ENCODE measurements at places on chromosomes 11 and 22.

DNA sequence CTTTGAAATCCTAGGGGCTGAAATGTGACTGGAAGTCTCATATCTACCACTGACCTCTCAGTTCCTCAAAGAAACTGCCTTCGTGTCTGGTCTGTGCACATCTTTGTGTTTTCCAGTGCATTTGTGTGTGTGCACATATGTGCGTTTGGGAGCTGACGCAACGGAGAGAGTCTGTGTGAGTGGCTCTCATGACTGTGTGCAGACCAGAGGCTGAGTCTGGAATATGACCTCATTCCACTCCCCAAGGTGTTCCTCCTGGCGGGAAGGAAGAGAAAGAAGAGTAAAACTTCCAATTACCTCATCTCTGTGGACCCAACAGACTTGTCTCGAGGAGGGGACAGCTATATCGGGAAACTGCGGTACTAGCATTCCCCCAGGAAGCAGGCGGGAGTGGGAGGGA is 16.5 kb downstream of the TUB start:
- DNase-seq = no peak

GRCh38 chr22:42959576-42960509 is 55.1 kb downstream of the PACSIN2 start:
- DNase-seq = peak; percentile 19

DNA sequence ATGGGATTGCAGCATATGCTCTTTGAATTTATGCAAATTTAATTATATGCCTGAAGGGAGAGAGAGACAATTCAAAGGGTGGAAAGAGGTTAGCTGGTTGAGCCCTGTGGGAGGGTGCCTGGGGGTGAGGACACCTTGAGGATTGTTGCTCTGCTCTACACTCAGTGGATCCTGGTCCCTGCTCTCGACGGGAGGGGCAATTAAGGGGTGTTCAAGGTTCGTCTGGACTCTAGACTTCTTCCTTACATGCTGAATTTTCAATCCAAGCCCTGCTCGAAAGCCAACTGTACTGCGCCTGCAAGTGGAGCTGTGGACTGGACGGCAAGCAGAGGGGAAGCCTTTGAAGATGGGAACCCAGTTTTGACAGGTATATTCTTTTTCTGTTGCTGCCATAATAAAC is 15.5 kb upstream of the OR5M11 start:
- DNase-seq = no peak

- DNase-seq = no peak
Measured at GRCh38 chr22:44019846-44020245, 4.3 kb upstream of the PARVB start.

GRCh38 chr11:94066901-94067429 is 45.8 kb downstream of the HEPHL1 start:
- no peak for DNase-seq

- no peak for DNase-seq
Measured at GRCh38 chr22:37088108-37088605, 21.4 kb downstream of the TMPRSS6 start.

GRCh38 chr11:957212-957920 is 31.7 kb downstream of the AP2A2 start:
- no peak for DNase-seq

DNA sequence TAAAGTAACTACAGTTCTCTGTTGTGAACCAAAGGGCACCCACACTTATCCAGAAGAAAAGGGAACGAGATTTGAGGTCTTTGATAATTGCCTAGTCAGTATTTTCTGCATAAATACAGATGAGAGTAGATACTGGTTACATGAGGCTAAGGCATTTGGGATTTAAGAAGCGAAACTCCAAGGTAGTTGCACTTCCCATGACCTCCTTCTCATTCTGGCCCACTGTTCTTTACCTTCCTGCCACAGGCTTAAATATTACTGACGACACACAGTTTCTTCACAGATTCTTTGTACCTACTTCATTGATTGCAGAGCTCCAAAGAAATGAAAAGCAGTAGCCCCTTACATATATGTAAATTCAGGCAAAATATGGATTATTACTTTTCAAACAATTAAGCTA is 915.3 kb downstream of the LRRC4C start:
- no peak for DNase-seq

- no peak for DNase-seq
Measured at GRCh38 chr22:50313600-50313999, 6.2 kb upstream of the PLXNB2 start.

GRCh38 chr11:13051257-13051656 is 42.1 kb downstream of the RASSF10 start:
- no peak for DNase-seq

DNA sequence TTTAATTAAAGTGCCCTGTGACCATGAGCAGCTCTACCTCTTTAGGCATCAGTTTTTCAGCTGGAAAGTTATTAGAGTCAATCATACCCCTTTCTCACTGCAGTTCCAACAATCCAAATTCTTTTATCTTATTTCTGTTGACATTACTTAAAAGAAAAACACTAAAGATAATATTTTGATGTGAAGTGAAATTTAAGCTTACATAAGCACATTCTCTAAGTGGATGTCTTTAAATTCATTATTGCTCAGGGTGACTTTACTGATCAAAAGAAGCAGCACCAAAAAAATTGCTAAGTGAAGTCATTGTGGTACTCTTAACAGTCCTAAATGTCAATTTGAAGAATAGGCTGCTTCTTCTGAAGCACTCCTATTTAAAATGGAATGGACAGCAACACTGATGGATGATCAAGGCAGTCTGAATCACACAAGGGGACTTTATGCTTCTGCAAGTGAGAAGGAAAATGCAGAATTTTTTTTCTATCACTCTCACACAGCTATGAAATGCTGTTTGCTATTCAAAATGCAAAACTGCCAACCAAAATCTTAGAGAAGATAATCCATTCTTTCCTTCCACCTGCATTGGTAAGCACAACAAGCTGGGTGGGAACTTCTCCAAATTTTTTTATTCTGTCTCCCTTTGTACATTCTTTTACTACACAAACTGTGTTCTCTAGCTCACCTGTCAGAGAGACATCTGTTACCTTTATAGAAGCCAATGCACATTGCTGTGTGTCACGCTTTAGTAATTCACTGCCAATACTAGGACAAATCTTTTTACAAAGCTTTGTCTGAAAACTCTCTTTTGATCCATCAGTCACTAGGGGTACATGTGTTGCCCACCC is 179.9 kb downstream of the GRIA4 start:
- no peak for DNase-seq

GRCh38 chr11:67538306-67538705 is 15.1 kb upstream of the CABP2 start:
- DNase-seq = no peak

GRCh38 chr22:20243176-20243536 is 25.0 kb downstream of the RTN4R start:
- no peak for DNase-seq

- no peak for DNase-seq
Measured at GRCh38 chr11:62959422-62959980, 25.3 kb downstream of the SLC22A6 start.

DNA sequence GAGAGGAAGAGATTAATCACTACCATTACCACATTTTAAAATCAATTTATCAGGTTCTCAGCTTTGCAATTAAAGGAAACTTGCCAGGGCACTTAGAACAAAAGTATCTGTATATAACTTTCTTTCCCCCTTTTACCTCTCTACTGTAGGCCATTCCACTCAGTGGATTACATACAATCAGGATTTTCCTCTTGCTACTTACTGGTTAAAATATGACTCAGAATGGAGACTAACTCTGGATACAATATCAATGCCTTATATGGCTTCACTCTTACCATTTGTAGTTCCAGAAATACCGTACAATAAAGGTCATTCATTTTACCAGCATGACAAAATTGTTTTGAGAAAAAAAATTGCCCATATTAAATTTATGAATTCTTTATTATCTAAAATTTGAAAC is 706.8 kb downstream of the KCNA4 start:
- DNase-seq = no peak

GRCh38 chr22:38655519-38656255 is 505 bp downstream of the FAM227A start:
- peak; percentile 32 for DNase-seq

- DNase-seq = no peak
Measured at GRCh38 chr11:111336062-111336461, 37.7 kb downstream of the POU2AF3 start.

- no peak for DNase-seq
Measured at GRCh38 chr22:29346659-29347058, 31.2 kb upstream of the RASL10A start.

DNA sequence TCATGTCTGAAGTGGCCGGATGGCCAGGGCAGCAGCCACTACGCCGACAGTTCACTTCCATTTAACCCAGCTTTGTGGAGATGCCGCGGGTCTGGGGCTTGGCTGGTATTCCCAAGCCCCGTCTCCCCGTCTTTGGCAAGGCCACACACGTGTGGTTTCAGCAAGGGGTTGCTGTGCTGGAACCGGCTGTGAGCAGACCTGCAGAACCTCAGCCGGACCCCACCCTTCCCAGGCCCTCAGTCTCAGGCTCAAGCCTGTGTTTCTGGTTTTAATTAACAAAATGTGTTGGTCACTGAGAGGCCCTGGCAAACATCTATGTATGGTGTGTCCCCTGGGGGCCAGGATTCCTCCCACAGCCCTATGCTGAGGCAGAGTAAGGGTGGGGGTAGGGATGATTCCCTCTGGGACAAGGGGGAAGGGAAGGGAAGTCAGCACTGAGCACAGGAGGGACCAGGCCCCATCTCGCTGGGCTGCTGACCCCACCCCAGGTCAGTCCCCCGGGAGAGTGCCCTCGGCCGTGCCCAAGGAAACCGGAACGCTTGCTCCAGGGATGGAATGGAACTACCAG is 9.3 kb downstream of the OSBPL5 start:
- DNase-seq = no peak

GRCh38 chr11:66728693-66729385 is at the start of gene SPTBN2:
Gene SPTBN2, minus strand, starts transcription at chr11:66729216. Its CDS starts 7,976 bp downstream, at chr11:66721240.
- no peak for DNase-seq

DNA sequence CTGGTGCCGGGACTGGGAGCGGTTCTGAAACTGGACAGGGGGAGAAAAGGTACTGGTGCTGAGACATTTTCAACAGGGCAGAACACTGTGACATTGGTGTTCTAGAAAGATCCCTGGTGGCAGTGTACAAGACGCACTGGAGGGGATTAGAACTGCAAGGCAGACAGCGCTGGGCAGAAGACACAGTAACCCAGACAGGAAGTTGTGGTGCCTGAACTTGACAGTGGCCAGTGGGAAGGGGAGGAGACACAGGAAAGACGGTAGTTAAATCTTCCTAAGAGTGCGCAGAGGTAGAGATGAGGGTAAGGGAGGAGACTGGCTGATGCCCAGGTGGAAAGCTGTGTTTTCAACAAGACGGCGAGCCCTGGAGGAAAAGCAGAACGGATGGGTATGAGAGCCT is 24.5 kb downstream of the FAM227A start:
- no peak for DNase-seq

DNA sequence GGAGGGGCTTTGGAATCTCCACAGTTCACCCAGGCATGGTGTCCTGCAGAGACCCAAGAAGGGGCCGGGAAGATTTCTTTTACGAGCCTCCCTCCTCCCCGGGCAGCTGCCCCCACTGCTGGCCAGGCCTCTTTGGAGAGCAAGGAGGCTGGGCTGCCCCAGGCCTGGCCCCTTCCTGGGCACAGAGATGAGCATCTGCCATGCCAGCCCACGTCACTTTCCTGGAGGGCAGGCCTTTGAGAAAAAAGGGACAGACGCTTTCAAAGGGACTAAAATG is 60.5 kb upstream of the FGF3 start:
- no peak for DNase-seq

DNA sequence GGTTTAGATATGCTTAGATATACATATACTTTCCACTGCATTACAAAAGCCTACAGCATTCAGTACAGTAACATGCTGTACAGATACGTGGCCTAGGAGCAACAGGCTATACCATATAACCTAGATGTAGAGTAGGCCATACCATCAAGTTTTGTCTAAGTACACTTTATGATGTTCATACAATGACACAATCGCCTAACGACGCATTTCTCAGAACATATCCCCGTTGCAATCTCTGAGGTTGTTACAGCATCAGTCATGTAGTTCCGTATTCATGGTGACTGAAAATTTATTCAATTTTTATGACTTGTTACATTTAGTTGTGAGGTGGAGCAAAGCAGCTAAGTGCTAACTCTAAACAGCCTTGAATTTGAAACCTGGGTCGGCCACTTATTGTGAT is 6.7 kb downstream of the ZBTB44 start:
- DNase-seq = no peak

DNA sequence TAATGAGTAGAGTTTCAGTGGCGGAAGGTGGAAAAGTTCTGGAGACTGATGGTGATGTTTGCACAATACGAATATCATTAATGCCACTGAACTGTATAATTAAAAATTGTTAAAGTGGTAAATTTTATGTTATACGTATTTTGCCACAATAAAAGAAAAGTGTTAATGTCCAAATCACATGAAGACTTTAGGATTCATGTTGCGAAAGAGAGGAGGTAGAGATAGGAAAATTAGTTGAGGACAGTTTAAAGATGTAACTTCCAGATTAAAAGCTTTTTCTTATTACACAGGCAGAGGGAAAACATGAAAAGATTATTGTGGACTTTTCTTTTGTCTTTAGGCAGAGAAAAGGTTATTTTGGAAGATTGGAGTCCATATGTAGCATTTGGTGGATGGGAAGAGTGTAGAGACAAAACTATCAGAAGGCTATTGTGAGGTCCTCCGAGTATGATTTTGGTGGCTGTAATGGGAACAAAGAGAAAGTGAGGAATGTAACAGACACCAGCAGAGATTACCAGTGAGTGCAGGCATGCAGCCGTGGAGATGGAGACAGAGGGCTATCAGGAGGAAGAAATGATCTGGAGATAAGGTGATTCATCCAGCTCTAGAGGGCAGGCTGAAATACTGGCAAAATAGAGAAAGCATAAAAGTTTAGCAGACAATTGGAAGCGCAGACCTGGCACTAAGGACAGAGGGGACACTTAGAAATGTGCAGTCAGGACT is 12.5 kb downstream of the VPS26B start:
- no peak for DNase-seq

GRCh38 chr22:37010174-37010573 is 9.1 kb downstream of the TST start:
- no peak for DNase-seq

- DNase-seq = no peak
Measured at GRCh38 chr22:48424661-48425060, 1403.0 kb downstream of the BRD1 start.

GRCh38 chr11:57055744-57056143 is 67.0 kb downstream of the OR5AK2 start:
- DNase-seq = no peak

GRCh38 chr22:27961182-27961581 is 42.1 kb upstream of the PITPNB start:
- DNase-seq = no peak

Measured in NCI-H510A treated with DMSO at 0.1 percent for 48 hours (cell line).